ENCODE measurements at places on chromosomes 5 and 9. TPM values are rescaled to one million over a fixed set of nuclear protein-coding genes. Genes with fewer than 3 reads are reported as not detected.

TXNDC8 gene
- total RNA-seq: not detected

DOCK8 gene
- total RNA-seq: 5.7 TPM

EQTN gene
- not detected for total RNA-seq

BTNL9 gene
- total RNA-seq: 37.8 TPM

C5orf52 gene
- not detected for total RNA-seq
